Activated CD8-positive, alpha-beta memory T cell treated with anti-CD3 and anti-CD28 coated beads for 1 hour (primary cell): ENCODE measurements at places on chromosomes 5 and 9.

- DNase-seq: no peak
Measured at GRCh38 chr9:95017661-95018060, 291.2 kb downstream of the AOPEP start.

DNA sequence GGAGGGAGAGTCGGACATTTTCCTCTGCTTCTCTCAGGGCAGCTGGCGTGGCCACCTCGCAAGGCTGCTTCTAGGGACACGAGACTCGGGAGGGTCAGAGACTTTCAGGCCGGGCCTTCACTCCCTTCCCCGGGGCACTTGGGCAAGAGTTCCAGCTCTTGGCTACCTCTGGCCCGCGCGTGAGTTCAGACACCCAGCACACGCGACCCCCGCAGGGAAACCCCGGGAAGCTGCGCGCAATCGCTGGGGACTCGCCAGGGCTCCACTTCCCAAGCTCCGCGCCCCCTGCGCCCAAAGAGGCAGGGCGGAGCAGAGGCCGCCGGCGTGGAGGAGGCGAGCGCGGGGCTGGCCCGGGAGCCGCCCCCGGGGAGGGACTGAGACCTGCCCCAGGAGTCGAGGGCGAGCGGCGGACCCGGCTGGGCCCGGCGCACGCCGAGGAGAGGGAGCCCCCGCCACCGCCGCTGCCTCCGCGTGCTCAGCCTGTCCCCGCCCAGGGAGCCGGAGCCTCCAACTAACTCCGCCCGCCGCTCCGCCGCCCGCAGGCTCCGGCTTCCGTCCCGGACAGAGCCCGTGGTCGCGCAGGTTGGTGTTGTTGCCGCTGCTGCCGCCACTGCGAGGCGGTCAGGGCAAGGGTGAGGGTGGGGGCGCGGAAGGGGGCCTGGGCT is at the start of gene PAM:
TSS of gene PAM (plus strand) at position 539 of the 665 bp plus-strand sequence. CDS start 110,891 bp downstream, outside the sequence.
- peak; percentile 23 for DNase-seq

GRCh38 chr5:140565780-140566095 is 1.1 kb downstream of the SLC35A4 start:
- DNase-seq: no peak

- no peak for DNase-seq
Measured at GRCh38 chr9:136074706-136075105, 20.4 kb downstream of the NACC2 start.

DNA sequence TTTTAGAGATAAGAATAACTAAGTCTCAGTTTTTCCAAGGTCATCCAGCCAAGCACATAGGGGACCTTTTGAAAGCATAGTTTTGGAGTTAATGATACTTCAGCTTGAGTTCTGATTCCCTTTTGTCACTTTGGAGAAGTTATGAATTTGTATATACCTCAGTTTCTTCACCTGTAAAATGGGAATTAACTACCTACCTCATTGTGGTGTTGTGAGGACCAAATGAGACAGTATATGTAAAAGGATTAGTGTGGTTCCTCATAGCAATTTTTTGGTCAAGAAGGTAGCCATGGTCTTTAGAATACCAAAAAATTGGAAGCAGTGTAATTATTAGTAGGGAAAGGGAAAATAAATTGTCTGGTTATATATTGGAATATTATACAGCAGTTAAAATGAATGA is 97.6 kb upstream of the DHFR start:
- DNase-seq: no peak

- no peak for DNase-seq
Measured at GRCh38 chr9:98037357-98037756, 19.2 kb upstream of the NANS start.

DNA sequence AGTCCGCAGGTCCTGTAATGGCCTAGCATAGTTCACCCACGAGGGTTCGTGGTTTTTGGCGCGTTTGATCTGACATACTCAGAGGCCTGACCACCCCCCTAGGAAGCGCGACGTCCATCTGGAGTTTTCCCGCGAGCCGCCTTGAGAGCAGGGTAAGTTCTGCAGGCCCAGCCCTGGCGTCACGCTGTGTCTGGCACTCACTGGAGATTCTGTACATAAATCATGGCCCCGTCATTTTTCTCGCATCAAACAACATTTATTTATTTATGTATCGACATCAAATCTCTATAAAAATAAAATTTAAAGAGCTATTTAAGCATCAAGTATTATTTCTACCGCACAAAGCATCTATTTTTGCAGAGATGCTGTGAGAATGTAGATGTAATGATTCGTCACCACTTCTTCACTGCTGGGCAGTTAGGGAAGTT is 437 bp upstream of the TRIM41 start:
- no peak for DNase-seq

GRCh38 chr5:29001666-29002065 is 1963.3 kb upstream of the CDH9 start:
- DNase-seq: no peak
